Renal cortical epithelial cell (primary cell): ENCODE measurements at places on chromosomes 1 and 21. TPM values are rescaled to one million over a fixed set of nuclear protein-coding genes. Genes with fewer than 3 reads are reported as not detected.
A peak's percentile ranks its signal among the peaks of the same experiment; 100 is the strongest.

- peak; percentile 27 for DNase-seq
These were observed 24.1 kb downstream of the SMYD3 start for GRCh38 chr1:246482805-246483568.

DNA sequence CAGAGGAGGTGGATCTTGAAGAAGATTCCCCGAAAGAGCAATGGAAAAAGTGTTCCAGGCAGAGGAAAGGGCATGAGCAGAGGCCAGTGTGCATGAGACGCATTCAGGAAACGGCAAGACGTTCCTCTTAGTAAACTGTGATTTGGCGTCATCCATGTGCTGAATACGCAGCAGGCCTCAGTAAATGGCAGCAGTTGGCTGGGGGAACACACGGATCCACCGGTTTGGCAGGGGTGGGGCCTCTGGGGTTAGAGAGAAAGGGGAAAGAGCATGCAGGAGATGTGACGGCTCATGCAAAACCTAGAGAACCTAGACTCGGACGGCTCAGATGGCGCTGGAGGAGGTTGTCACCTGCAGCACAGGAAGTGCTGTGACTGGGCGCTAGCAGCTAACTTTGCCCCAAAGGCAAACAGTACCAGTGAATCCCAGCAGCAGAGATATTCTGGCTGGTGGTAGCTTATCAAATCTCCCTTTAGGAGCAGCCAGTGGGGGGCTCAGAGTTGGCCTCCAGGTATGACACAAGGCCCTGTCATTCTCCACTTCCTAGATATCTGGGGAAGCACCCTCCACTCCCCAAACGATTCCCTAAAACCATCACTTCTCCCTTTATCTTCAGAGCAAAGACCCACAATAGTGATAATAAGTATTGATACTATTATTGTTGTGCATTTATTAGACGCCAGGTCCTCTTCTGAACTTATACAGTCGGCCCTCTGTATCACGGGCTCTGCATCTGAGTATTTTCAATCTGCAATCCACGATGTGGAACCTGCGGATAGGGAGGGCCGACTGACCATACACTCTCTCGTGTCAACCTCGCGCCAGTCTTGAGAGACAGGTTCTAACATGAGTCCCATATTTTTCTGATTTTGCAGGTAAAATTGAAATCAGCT, 7.6 kb downstream of the LAPTM5 start:
- DNase-seq, result no peak

DNA sequence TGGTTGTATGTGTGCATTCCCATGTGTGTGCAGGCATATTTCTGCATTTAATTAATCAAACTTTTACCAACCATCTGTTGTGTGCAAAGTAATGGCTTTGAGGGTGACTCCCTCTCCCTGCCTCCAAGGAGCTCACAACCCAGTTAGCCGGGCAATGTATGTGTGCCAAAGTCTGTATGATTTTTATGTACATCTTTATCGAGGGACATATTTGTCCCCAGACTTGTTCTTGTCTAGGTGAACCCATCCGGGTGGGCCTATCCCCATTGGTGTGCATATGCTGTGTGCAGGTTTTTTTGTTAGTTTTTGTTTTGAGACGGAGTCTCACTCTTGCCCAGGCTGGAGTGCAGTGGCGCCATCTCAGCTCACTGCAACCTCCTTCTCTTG, 1.8 kb downstream of the SYTL1 start:
- DNase-seq, result no peak

Gene SMCP
- total RNA-seq, result not detected in 2 replicates

- DNase-seq, result no peak
These were observed 707 bp downstream of the PRCC start for GRCh38 chr1:156767879-156768604.

GRCh38 chr1:112718691-112719418, 3.7 kb upstream of the PPM1J start:
- DNase-seq, result peak; percentile 32

Gene NTRK1
- total RNA-seq, result not detected in 2 replicates

Gene ZMYM4
- total RNA-seq, result 28.1 and 52.3 TPM in 2 replicates

DNA sequence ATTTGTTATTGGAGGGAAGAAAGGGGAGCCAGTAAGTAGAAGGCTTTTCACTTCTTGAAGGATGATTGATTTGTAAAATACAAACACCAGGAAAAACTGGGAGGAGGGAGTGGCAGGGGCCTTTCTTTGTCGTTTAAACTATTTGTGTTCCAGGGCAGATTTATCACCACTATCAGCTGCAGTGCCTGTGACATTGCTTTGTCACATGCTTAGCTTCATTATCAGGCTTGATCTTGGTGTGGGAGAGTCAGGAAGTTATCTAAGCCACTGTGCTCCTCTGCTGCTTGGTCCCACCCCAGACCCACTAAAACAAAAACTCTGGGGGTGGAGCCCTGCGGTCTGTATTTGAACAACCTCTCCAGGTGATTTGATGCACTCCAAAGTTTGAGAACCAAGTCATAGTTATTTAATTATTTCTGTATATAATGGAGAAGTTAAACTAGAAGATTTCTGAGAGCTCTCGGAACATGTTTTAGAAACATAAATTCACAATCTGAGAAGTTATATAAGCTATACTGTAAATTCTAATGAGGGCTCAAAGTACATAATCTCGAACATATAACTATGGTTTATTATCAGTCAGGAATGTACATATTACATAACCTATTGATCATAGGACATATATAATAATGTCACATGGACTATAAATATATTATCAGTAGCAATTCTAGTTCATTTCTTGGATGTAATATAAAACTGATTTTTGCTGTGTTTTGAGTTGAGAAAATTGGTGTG, 87.9 kb downstream of the CDC14A start:
- DNase-seq, result no peak

GRCh38 chr1:41380195-41380594, 19.0 kb downstream of the FOXO6 start:
- no peak for DNase-seq

DNA sequence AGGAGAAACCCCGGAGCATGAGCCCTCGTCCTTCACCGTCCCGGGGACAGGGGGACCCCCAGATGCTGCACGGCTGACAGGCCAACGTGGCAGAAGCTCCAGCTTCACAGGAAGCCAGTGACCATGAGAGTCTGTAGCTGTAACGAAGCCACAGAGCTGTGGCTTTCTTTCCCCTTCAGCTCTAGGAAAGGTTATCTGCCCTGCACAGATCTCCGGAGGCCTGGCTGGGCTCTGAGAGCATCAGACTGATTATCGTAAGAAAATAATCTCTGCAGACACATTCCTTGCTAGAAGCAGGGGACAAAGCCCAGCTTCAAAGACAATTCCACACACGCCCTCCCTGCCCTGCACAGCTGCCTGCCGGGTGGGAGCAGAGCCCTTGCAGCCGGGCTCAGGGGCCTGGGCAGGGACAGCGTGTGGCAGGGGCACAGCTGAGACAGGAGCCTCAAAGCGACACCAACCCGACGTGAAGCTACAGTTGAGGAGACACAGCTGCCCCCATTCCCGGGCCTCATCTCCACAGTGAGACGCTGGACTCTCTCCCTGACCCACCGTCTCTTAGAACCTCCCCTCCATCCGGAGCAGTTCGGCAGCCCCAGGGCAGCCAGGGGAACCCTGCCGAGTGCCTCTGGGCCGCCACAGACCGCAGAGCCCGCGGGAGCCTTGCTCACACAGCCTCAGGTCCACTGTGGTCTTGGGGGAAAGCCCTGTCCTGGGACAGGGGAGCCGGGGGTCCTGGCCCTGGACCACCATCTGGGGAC, 30.6 kb downstream of the POFUT2 start:
- no peak for DNase-seq

Gene C1QB
- not detected in 2 replicates for total RNA-seq

DNA sequence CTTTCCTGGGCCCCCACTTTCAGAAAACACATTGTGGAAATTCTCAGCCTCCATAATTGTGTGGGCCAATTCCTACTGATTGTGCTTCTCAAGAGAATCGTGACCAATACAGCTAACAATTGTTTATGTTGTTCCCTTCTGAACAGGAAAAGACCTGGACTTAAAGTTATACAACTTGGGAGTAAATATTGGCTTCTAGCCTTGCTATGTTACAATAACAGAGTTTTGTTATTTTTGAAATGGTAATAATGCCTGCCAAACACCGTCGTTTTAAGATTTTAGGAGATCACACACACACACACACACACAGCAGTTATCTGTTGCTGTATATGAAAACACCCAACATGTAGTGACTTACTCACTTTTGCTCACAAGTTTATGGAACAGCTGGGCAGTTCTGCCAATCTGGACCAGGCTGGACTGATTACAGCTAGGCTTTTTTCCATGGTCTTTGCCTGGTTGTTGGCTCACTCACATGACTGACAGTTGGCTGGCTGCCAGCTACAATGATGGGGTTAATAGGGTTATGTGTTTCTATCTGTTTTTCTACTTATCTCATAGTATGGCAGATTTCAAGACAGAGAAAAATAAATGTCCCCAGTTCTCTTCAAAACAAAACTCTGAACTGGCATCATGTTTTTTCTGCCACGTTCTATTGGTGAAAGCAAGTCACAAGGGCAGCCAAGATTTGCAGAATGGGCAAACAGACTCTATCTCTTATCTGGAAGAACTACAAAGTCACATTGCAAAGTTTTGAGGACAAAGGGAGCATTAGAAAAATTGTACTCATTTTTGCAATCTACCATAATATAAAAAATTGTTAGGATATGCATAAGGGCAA, 447.5 kb downstream of the NEGR1 start:
- DNase-seq, result peak; percentile 2

- no peak for DNase-seq
These were observed 10.1 kb upstream of the EPRS1 start for GRCh38 chr1:220056374-220056773.

DNA sequence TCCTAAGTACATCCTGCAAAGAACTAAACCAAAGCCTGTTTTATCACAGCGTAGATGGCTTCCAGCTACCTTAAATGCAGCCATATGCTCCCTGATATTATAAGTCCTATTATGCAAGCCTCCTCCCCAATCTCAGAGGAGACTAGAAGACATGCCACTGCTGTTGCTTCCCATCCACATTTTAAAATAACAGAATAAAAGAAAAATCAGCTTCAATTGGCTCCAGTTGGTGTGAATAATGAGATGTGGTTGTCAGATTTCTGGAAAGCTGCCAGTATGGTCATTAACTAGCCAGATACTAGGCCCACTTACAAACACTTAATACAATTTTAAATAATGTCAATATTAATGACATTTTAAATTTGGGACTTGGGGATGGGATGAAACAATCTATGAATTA, 25.7 kb downstream of the WARS2 start:
- no peak for DNase-seq

DNA sequence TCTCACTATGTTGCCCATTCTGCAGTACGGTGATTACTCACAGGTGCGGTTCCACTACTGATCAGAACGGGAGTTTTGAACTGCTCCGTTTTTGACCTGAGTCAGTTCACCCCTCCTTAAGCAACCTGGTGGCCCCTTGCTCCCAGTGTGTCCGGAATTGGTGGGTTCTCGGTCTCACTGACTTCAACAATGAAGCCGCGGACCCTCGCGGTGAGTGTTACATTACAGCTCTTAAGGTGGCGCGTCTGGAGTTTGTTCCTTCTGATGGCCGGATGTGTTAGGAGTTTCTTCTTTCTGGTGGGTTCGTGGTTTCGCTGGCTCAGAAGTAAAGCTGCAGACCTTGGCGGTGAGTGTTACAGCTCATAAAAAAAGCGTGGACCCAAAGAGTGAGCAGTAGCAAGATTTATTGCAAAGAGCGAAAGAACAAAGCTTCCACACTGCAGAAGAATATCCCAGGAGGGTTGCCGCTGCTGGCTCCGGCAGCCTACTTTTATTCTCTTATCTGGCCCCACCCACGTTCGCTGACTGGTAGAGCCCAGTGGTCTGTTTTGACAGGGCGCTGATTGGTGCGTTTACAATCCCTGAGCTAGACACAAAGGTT, 17.6 kb upstream of the PARP1 start:
- DNase-seq, result no peak

Gene FCRL5
- total RNA-seq, result not detected in 2 replicates

GRCh38 chr21:25464275-25464674, 143.0 kb downstream of the MRPL39 start:
- peak; percentile 32 for DNase-seq
